ENCODE measurements at places on chromosomes 1 and 21. TPM values are rescaled to one million over a fixed set of nuclear protein-coding genes. Genes with fewer than 3 reads are reported as not detected.
A peak's percentile ranks its signal among the peaks of the same experiment; 100 is the strongest.

GRCh38 chr1:48740621-48741020, 36.1 kb downstream of the BEND5 start:
- no peak for DNase-seq

- DNase-seq, result no peak
Measured at GRCh38 chr21:33810766-33811165, 104.8 kb downstream of the ATP5PO start.

Gene CD84
- total RNA-seq, result not detected

DNA sequence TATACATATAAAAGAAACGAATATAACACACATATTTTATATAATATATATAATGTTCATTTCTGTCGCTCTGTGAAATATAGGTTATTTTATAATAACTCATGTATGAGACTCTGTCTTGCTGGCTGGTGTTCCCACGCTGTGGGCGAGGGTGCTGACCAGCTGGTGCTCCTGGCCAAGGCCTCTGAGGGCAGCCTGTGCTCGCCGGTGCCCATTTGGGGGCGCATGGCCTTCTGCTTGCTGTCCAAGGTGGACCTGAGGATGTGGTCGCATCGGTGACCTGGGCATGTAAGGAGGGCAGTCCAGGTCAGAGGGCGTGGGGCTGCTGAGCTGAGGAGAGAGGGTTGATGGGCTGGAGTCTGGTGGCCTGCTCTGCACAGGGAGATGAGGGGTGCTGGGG, 1.1 kb upstream of the PCP4 start:
- no peak for DNase-seq

- no peak for DNase-seq
Measured at GRCh38 chr1:65949230-65949626, 156.5 kb downstream of the PDE4B start.

DNA sequence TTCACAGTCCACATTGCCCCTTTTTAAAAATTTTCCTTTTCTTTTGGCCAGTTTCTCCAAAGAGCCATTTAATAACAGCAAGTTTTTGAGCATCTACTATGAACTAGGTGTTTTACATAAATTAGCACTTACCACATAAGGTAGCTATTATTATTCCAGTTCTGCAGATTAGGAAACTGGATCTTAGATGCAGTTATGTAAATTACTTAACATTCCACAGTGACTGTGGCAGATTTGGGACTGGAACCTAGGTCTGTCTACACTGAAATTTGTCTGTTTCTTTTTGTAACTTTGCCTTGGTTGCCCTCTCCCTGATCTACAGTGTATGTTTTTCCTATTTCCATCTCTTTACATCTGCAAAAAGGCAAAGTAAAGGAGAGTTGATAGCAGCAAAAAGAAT, 164.8 kb upstream of the ATP1B1 start:
- no peak for DNase-seq

DNA sequence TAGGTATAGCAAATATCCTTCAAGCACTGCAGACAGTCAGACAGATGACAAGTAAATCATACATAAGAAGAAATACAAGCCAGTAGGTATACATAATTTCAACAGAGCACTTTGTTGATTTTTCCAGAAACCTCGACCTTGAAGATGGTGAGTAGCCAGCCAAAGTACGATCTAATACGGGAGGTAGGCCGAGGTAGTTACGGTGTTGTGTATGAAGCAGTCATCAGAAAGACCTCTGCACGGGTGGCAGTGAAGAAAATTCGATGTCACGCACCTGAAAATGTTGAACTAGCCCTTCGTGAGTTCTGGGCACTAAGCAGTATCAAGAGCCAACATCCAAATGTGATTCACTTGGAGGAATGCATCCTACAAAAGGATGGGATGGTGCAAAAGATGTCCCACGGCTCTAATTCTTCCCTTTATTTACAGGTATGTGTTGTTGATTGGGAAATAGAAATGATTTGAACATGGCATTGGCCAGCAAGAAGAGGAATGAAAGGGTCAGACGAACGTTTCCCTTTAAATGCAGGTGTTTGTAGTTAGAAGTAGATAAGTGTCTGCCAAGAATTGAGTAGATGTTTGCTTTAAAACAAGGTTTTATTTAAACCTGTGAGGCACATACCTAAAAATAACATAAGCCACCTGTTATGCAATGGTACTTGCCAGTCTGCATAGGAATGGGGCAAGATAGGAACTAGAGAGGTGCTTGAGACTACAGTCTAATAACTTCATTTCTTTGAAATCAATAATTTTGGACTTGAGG, 2.7 kb downstream of the PDIK1L start:
- no peak for DNase-seq

Gene FCGR2B
- total RNA-seq, result not detected

DNA sequence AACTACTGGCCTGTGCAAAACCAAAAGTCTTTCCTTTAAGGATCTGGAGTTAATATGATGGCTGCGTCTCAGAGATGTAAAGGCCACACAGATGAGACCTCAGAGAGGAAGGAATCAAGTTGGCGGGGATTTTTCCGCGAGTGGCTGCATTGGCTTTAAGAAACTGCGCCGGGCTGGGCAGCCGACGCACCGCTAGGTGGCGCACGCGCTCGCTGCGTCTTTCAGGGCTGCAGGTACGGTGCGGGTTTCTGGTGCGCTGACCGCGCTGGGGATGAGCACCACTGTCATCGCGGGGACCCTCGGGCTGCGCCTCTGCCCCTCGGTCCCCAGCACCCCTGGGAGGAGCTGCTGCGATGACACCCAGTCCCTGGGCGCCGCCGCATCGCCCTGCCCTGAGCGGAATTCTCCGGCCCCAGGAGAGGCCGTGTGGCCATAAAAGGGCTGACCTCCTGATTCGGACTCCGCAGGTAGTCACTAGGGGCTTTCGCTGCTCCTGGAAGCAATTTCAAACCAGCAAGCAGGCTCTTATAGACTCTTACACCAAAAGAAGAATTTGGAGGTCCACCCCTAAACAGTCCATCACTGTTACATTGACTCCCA, 241.0 kb downstream of the KCNJ6 start:
- DNase-seq, result peak; percentile 9

- DNase-seq, result no peak
Measured at GRCh38 chr1:213266983-213267772, 216.1 kb downstream of the RPS6KC1 start.

Gene SSX2IP
- total RNA-seq, result 21.4 TPM

GRCh38 chr1:181120924-181121323, 32.4 kb downstream of the IER5 start:
- DNase-seq, result no peak

Gene ERICH3
- not detected for total RNA-seq
